T47D (cell line): ENCODE measurements at places on chromosomes 5 and 9.

- DNase-seq: peak; percentile 92
These were observed at the start of gene NTMT1 for GRCh38 chr9:129626079-129626624. NTMT1 (plus strand) TSS chr9:129626163; CDS start chr9:129632704, 6,541 bp downstream.

DNA sequence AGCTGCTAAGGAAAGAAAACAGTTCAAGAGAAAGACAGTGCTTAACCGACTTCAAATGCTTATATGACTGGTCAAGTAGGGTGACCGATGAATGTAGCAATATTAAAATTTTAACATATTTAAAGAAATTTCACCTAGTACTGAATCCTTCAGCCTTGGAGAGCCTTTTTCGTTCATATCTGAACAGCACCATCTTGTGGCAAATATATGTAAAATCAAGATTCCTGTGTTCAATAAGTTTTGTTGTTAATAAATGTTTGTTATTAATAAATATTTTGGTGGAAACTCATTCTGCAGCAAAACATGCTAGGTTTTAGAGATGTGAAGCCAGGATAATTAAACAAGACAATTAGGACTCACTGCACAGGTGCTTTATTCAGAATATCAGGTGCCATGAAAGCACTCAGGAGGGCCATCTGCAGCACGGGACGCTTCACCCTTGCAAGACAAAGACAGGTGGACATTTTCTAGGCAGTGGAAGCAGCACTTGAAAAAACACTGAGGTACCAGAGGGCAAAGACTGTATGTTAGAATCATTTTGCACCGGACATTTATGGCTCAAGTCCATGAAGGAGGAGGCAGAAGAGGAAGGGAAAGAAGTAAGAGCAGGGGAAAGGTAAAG lies 15.6 kb downstream of the TICAM2 start:
- DNase-seq: no peak

DNA sequence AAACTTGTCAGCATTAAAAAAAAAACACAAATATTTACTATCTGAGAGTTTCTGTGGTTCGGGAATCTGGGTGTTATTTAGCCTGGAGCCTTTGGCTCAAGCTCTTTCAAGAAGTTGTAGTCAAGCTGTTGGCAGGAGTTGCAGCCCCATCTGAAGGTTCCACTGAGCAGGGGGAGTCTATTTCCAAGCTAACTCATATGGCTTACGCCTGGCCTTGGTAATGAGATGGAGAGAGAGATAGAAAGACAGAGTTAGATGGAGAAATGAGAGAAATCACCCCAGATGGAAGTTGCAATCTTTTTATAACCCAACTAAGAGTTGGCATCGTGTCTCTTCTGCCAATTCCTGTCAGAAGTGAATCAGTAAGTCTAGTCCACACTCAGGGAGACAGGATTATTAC lies 1075.2 kb upstream of the SEMA6A start:
- DNase-seq: no peak

DNA sequence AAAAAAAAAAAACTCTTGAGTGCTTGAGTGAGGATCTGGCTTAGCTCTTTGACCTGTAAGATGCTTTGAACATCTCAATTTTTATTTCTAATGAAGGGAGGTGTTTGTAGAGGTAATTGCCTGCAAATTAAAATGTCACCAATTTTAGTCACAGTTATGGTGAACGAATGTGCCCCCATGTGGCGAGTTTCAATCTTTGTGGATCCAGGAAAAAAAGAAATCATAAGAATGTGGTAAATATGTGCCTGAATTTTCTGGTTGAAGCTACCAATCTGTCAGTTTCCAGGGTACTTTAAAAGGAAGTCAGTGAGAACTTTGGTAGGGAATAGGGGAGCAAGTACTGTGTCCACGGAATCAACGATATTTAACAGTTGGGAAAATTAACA lies 1772.4 kb upstream of the CDH9 start:
- DNase-seq: peak; percentile 29

- no peak for DNase-seq
These were observed 821.6 kb downstream of the TLE1 start for GRCh38 chr9:80867731-80868130.

DNA sequence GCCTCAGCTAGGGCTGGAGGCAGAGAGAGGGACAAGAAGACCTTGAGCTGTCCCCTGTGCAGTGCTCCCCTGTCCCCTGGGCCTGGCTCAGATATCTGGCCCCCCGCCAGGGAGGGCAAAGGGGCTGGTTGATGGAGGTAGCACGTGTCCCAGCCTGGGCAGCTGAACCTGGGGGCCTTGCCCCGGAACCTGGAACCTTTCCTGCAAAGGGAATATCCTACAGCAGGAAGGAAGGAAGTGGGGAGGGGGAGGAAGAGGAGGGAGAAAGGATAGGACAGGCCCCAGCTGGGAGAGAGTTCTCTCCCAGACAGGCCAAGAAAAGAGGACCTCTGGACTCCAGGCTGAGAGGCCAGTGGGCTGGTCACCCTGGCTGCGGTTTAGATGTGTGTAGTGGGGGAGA lies 27.6 kb upstream of the PSD2 start:
- DNase-seq: no peak

- no peak for DNase-seq
These were observed 12.3 kb upstream of the KCNIP1 start for GRCh38 chr5:170491479-170491878.

DNA sequence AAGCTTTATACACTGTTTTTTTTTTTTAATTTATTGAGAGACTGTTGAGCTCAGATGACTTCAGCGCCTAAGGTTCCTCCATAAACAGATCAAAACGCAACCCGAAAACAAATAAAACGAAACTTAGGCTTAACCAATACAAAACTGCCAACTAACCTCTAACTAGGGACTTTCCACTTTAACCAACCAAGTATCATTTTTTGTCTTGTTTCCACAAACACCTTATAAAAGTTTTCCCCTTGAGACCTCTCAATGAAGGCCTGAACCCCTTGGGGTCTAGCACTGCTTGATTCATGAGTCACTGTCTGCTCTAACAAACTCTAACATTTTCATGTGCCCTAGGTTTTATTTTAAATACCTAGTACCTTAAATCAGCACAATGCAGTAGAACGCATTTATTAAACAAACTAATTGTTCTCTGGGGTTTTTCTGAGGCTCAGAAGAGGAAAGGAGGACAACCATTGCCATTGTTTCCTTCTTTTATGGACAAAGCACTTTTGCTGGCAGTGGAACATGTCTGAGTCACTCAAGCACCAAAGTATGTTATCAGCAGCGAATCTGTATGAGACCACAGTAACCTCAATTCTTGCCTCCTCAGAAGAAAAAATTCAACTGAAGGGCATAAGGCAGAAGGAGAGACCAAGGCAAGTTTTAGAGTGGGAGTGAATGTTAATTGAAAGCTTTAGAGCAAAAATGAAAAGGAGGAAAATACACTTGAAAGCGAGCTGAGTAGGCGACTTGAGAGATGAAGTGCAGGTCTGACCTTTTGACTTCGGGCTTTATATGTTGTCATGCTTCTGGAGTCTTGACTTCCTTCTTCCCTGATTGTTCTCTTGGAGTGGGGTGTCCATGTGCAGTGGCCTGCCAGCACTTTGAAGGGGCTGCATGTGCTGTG lies 97.7 kb upstream of the HCN1 start:
- DNase-seq: peak; percentile 16

DNA sequence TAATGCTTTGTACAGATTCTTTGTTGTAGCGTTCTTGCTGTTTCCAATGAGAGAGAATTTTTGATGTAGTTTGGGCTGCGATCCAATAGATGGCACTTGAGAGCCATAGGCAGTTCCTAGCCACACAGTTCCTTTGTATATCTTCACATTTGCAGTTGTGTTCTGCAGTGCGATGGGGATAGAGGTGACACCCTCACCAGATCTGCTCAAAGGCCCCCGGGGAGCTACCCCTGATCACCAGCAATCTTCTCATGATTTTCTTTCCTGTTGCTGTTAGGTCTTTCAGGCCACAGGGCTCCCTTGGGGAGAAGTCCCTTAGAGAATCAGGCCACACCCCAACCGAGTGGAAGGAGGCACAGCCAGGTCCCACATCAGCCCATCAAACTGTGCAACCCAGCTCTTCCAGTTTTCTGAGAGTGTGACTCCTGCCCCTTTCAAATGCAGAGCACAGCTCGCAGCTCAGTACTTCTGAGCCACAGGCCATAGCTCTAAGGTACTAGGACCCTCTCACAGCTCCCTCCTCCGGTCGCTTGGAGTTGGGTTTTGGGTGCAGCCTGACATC lies 353.7 kb downstream of the SLCO4C1 start:
- DNase-seq: peak; percentile 33

- peak; percentile 59 for DNase-seq
These were observed 89.9 kb downstream of the DAB2IP start for GRCh38 chr9:121741228-121741918.

- no peak for DNase-seq
These were observed 16.2 kb upstream of the TCOF1 start for GRCh38 chr5:150341331-150341730.

DNA sequence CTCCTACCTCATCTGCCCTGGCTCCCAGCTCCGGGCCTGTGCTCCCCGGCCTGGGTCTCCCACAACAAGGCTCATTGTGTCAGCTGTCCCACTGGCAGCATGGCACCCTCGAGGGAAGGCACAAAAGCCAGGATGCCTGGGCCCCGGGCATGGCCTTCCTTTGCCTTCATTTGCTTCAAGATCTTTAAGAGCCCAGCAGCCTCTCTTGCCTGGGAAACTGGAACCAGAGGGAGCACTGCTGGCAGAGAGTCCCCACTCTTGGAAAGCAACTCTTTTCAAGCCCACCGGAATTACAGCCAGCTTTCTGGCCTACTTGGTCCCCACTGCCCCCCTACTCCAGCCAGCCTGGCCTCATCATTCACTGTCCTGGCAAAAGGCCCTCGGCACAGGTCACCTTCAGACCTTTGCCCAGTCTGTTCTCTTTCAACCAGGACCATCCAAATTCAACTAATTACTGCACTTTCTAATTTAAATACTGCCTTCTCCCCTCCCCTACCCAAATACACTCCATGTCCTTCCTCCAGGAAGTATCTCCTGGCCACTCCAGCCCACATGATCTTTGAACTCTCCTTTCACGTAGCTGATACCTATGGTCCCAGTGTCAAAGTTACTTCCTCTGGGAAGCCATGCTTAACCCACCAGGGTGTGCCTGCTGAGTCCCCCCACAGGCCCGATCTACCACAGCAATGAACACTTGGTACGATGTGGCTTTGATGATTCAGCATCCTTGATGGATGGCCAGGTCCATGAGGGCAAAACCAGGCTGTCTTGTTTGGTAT lies 8.9 kb downstream of the ZER1 start:
- no peak for DNase-seq

- no peak for DNase-seq
These were observed 61.3 kb upstream of the GGTA1 start for GRCh38 chr9:121560921-121561320.

- no peak for DNase-seq
These were observed 320.9 kb downstream of the DMAC1 start for GRCh38 chr9:7478646-7479045.

DNA sequence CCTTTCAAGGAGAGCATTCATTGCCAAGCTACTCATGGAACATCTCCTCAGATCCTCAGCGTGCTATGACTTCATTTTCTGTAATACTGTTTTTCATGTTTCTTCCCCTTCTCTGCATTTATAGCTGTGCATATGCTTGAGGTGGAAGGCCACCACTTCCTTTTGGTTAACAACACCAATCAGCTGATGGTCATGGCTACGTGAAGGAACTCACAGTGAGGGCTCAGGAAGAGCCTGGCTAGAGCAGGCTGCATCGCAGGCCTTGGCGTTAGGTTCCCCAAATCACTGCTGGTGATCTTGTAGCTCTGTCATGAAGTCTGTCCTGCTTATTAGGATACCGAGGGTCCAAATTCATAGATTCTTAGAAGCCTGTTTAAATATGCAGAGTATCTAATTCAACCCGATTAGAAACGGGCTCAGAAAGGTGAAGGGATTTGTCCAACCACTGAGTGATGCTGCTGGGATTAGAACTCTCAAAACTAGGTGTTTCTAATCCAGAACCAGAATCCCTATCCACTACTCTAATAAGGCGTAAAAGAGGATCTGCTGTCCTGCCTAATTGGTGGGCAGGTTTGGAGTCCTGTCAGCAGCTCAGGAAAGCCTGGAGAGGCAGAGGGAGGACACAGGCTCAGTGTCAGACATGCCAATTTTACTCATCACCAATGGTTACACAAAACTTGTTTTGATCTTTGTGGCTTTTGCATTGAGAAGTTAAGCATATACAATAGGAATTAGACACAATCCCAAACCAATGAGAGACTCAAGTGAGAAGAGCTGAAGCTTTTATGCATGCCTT lies 7.5 kb downstream of the SYK start:
- no peak for DNase-seq

DNA sequence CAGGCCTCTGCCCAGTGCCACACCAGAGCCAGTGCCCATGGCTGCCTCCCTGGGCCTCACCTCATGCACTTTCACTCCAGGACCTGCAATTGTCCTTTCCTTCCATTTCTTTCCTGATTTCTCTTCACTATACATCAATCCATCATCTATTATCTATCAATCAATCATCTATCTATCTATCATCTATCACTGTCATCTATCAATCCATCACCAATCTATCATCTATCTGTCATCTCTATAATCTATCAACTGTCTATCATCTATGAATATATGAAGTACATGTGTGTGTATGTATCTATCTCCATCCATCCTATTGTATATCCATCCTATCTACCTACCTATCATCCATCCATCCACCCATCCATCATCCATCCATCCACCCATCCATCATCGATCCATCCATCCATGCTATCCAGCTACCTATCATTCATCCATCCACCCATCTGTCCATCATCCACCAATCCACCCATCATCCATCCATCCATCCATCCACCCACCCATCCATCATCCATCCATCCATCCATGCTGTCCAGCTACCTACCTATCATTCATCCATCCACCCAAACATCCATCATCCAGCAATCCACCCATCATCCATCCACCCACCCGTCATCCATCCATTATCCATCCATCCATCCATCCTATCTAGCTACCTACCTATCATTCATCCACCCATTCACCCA lies 26.9 kb downstream of the SLC6A3 start:
- DNase-seq: no peak

GRCh38 chr9:6552033-6552432 lies 93.5 kb downstream of the GLDC start:
- no peak for DNase-seq

DNA sequence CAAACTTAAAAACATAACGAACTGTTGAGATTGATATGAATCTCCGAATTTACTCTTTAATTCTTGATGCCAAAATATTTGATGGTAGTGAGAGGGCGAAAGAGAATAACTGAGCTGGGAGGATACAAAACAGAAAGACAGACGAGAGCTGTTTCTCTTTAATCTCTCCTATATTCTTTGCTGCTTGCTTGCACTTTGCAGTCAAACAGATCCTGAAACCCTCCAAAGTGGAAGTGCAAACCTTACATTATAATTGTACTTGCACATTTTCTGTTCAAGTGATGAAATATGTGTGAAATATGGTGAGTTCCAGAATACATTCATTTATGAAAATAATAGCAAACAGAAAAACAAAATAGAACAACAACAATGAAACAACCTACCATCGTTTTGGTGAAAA lies 63.8 kb downstream of the PAM start:
- DNase-seq: no peak

DNA sequence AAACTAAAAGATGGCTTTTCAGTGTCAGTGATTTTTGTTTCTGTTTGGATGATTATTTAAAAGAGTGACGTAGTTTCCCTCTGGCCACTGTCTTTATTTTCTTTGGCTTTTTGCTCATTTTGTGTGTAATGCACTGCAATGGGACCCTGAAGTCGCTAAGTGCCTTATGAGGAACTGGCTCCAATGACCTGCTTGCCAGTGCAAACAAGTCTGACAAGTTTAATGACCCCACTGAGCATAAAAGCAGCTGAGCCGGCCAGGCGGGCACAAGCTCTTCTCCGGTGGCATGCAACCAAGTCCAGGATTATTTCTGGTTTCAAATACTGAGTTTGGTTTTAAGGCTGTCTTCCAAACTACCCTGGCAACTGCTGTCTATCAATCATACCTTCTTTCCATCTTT lies 15.6 kb upstream of the GNA14 start:
- no peak for DNase-seq
